ENCODE measurements at places on chromosomes 2 and 18.
A peak's percentile ranks its signal among the peaks of the same experiment; 100 is the strongest.

DNA sequence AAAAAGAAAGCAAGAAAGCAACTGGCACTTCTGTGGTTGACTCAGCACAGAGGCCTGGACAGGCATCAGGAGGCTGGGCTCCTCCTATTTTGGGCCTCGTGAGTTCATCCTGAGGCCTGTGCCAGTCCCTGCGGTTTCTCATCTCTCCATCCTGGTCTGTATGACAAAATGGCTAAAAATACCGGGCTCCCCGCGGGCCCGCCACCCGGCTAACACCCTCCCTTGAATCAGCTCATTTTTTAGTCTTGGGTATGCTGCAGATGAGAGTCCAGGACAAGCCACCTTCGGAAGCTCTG lies 62.3 kb upstream of the YWHAQ start:
- DNase-seq, result peak; percentile 37

GRCh38 chr18:55998071-55998522 lies 410.1 kb upstream of the TCF4 start:
- peak; percentile 70 for DNase-seq

DNA sequence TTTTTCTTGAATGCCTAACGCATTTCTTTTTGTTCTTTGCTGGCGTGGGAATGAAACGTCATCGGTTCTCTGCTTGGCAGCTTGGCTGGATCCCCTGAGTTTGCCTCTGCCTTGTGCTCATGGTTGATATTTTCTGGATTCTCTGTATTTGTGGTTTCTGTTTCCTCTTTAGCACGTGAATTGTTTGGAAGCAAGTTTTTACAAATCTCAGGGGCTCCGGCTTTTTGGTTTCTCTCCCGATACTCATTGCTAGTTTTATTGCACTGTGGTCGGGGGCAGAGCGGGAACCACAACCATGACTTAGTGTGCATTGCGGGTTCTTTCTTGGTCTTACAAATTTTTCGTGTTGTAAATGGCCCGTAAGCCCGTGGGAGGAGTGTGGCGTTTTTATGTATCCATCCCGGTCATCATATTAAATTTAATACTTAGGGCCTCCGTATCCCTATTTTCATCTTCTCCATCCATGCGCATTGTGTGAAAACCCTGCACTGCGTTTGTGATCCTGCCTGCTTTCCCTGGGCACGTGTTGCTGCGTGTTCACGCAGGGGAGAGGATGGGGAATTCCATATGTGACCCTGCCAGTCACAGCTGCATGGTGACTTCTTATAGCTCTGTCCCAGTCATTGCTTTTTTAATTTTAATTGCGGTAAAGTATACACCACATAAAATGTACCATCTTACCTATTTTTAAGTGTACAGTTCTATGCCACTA lies 9.4 kb downstream of the RAMP1 start:
- peak; percentile 26 for DNase-seq

GRCh38 chr2:240507060-240507777 lies 50.6 kb downstream of the ANKMY1 start:
- DNase-seq, result no peak

DNA sequence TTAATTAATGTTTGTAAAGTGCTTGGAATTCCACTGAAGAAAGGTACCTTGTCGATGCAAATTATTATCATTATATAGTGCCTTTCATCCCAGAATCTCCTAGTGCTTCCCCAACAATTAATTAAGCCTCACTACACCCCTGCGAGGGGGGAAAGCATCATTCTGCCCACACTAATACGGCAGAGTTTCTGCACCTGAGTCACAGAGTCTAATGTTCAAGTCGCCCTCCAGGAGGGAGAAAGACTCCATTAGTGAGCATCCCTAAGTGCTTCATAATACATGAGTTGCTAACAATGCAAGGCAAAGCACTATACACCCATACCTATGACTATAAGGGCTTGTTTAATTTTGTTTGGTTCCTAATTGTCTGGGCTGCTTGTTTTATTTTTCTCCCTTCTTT lies 25.4 kb upstream of the NRP2 start:
- no peak for DNase-seq

GRCh38 chr2:240925568-240926515 lies 19.7 kb downstream of the CROCC2 start:
- no peak for DNase-seq

- DNase-seq, result no peak
Observed at GRCh38 chr2:115999039-115999438, 1556.6 kb downstream of the DPP10 start.

DNA sequence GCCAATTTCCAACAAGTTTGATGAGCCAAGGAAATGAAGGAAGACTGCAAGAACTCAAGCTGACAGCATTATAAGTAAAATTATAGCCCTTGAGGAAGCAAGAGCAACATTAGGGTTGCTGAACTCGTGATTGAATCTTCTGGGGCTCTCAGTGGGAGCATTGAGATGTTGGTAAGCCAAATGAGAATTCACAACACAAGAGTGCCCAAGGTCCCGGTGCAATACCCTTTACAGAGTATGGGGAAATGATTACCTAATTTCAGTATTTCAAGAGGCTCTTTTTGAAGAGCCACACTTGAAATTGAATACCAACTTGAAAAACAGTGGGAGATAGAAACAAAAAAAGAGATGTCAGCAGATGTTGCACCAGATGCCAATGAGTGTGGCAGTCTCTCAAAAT lies 554.5 kb downstream of the STK39 start:
- no peak for DNase-seq

DNA sequence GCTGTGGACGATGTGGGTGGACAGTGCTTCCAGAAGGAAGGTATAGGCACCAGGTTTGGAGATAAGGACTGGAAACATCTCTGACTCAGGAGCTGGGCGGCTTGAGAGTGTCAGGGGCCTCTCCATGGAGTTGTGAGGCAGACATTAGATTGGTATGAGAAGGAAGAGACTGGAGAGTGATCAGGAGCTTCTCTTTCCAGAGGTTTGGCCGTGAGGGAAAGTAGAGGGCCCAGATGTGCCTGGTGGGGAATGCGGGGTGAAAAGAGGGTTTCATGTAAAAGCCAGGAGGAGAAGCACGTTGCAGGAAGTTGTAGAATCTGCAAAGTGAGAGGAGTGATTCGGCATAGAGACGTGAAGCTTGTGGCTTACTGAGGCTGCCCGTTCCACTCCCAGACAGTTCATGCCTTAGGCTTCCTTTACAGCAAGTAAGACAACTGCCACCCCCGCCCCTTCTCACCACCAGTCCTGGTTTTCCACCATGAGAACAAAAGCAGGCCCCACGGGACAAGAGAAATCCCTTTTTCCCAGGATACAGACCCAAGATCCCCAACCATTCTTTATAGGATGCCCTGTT lies 166.3 kb upstream of the HDAC4 start:
- DNase-seq, result no peak

DNA sequence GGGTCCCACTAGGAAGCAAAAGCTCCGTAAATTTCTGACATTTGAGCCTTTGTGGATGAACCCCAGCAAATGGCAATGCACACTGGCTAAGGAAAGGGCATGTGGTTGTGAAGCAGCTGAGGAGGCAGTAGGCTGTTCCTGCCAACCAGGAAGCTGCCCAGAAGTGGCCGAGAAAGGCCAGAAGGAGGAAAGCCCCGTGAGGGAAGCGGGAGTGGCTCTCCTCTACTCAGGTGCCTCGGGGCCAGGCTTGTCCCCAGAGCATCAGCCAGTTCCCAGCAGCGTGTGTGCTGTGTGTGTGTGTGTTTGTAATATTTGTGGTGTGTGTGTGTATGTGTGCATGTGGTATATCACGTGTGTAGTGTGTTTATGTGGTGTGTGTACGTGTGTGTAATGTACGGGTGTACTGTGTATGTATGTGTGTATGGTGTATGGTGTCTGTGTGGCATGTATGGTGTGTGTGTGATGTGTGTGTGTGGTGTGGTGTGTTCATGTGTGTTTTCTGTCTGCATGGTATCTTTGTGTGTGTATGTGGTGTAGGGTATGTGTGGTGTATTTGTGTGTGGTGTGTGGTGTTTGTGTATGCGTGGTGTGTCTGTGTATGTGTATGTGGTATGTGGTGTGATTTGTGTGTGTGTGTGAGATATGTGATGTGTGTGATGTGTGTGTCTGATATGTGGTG lies 90.6 kb downstream of the APOB start:
- no peak for DNase-seq

GRCh38 chr18:73852789-73853549 lies 294.7 kb downstream of the FBXO15 start:
- no peak for DNase-seq

DNA sequence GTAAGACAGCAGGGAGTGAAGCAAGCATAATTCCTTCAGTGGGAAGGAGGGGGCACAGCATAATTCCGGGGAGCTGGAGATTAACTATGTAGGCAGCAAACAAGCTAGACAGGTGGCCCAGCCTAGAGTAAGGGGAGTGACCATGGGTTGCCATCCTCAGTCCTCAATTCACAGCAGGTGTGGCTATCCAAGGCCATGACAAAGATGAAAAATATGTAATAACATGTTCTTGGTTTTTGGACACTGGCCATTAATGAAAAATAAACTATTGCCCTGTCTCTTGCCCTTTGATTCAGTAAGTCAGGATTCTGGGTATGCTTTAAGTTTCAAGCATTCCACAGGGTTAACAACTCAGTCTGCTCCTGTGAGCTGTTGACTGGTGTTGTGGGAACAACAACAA lies 65.0 kb downstream of the CYP1B1 start:
- no peak for DNase-seq

DNA sequence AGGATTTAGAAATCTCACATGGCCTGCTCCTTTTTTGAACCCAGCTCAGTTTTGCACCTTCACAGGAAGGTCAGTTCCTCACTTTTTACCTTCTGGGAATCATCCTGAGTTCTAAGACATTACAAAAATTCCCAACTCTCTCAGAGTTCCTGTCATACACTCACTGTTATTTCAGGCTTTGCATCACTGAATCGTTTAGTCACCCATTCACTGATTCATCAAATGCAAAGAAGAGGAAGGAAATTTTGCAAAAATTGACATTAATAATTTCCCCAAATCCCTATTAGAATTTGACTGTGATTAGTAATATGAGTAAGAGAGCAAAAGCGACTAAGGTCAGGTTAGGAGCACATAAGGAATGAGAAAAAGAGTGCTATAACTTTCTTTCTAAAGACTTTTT lies 197.5 kb downstream of the PDE1A start:
- DNase-seq, result peak; percentile 26

DNA sequence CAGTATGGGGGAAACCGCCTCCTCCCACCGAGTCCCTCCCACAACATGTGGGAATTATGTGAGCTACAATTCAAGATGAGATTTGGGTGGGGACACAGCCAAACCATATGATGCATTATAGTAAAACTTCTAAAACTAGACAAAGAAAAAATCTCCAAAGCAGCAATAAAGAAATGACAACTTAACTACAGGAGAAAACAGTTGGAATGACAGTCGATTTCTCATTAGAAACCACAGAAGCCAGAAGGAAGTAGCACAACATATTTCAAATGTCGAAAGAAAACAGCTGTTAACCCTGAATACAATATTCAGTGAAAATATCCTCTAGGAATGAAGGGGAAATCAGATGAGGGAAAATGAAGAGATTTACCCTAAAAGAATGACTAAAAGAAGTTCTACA lies 53.5 kb upstream of the TCF4 start:
- DNase-seq, result peak; percentile 37

GRCh38 chr2:220775856-220776488 lies 796.1 kb downstream of the EPHA4 start:
- DNase-seq, result no peak

- DNase-seq, result peak; percentile 59
Observed at GRCh38 chr18:8423051-8423557, 186.1 kb upstream of the RAB12 start.

Data from fibroblast of skin of right quadriceps (primary cell).